ENCODE measurements at places on chromosomes 1 and 21.

- no peak for DNase-seq
Observed at GRCh38 chr1:163291461-163291860, 30.3 kb upstream of the NUF2 start.

DNA sequence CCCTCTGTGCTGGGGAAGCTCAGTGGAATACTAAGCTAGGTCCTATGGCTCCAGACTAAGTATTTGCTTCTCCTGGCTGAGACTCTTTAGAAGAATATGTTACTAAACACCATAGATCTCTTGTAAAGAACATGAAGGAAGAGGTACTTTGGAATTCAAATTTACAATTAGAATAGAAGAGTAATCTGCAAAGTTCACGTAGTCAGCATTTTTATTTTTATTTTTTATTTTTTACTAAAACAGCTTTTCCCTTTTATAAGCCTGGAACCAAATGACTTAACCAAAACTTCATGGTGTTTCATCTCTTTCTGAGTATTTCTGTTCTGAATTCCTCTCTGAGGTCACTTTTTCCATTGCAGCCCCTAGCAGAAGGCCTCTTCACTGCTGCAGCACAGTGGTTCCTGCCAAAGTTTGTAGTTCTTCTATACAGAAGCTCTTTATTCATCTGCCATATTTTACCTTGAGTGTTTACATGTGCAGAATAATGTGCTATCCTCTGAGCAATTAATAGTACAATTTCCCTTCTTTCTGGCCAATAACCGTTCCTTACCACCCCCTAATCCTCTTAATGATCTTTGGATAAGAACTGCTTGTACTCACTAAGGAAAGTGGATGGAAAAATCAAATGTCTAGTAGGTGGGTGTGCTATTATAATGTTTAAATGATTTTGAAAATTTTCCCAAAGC, 27.2 kb downstream of the TSEN15 start:
- DNase-seq, result no peak

GRCh38 chr1:245108246-245108645, 46.5 kb upstream of the KIF26B start:
- DNase-seq, result no peak

DNA sequence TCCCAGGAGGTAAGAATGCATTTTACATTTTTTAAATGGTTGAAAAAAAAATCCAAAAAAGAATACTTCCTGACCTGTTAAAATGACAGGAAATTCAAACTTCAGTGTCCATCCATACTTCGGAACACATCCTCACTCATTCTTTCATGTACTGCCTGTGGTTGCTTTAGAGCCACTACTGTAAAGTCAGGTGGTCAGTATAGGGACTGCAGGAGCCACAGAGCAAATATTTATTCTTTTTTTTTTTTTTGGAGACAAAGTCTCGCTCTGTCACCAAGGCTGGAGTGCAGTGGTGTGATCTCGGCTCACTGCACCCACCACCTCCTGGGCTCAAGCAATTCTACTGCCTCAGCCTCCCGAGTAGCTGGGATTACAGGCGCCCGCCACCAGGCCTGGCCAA, 124.7 kb downstream of the CLIC6 start:
- DNase-seq, result no peak

DNA sequence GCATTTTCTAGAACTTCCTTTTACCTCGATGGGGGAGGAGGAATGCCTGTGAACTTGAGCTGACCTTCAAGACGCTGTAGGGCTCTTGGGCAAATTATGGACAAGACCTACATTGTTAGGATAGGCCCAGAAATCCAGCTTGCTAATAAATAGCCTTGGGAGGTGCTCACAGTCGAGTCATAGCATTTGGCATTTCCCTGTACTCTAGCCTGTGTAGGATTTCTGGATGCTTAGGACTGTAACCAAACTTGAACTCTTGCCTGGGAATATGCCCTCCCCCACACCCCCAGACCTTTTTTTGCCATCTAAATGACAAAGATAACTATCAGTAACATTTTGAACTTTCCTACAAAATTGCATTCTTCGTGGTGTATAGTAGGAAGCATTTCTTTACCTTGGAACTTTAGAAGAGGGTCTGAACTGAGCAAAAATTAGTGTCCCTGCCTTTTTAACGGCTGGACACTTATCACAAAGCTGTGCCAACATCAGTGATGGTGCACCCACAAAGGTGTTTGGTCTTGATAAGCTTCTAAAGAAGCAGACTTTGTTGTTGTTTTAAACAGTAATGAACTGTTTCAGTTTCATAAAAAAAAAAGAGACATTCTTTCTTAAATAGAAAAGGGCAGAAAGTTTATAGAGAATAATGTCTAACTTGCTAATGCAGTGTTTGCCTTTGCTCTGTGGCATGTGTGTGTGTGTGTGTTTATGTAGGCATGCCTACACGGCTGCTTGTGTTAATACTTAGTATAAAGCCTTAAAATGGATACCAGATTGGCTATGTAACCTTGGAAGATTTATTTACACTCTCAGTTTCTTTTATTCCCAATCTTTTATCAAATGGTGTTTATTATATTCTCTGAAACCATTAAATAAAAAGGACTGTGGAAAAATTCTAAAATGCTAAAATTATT, 88.2 kb downstream of the NFIA start:
- DNase-seq, result no peak

DNA sequence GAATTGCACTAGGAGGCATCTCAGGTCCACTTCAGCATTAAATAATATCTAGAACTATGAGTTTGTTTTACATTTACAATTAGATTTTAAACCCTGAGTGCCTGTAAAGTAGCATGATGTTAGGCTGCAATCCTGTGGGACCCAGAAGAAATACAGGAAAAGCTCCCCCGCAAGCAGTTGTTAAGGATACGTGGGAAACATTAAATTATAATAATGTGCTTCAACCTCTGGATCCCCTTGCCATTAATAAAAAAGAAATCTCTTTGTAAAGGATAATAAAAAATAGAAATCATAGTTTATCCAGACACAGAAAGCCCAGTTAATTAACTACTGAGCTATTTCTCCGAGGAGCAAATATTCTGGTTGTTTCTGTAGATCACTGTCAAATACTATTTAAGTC, 106.0 kb downstream of the PCNX2 start:
- DNase-seq, result no peak

DNA sequence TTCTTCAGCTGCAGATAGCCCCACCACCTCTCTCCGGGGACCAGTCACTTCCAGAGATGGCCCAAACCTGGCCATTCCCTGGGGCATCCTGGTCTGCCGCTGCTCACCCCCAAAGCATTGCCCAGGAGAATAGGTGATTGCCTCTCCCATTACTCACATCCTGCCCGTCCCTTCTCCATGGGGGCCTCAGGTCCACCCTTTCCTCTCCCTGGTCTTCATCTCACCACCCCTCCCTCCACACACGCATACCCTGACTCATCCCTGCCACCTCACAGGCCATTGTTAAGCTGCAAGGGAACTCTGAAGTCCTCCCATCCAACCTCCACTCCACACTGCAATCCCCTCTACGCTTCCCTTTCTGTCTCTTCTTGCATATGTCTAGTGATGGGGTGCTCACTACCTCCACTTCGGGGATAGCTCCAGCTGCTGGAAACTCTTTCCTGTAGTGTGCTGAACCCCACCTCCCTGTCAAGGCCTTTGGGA, at the start of gene PLEKHG5:
Gene PLEKHG5, minus strand, starts transcription at position 188 of the 483 bp plus-strand sequence. CDS start 14,096 bp downstream, outside the sequence.
- no peak for DNase-seq

DNA sequence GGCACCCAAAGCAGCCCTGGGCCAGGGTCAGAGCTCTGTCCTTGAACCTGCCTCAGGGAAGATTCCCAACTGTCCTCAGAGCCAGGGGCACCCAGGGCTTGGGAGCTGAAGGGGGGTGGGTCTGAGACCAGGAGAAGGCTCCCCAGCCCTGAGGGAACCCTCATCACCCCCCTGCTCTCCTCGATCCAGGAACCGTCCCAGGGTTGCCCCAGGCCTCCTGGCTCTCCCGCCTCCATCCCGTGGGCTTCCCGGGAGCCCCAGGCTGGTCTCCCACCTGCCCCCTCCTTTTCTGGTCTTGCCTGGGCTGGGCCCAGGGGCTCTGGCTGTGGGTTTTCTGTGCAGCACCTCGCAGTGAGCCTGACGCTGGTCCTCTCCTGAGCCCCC, 6.7 kb upstream of the SAMD11 start:
- DNase-seq, result no peak

DNA sequence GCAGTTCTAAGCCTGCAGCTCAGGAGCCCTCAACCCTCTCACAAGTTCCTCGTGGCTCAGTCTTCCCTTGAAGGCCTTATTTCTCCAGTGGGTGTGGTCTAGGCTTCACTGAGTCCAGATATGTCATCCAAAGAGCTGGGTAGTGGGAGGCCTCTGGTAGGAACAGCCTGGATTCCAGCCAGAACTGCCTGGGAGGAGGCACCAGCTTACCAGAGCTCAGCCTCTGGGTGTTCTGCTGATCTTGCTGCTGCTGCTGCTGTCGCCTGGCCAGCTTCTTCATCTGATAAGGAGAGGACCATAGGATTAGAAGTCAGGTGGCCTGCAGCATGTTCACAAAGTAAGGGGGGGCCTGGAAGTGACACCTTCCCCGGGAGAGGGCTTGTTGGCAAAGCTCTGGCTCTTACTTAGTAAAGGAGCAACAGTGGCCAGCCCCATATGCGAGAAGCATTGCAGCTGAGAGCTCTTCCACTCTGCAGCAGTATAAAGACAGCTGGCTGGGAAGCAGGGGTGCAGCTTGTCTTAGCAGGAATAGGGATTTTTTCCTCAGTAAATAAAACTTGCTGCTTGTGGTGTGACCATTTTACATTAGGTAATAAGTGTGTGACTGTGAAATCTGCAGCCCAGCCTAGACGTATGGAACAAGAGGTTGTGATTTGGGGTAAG, 148.5 kb downstream of the LMX1A start:
- no peak for DNase-seq

GRCh38 chr1:15436881-15437442, 1.3 kb upstream of the CTRC start:
- no peak for DNase-seq

DNA sequence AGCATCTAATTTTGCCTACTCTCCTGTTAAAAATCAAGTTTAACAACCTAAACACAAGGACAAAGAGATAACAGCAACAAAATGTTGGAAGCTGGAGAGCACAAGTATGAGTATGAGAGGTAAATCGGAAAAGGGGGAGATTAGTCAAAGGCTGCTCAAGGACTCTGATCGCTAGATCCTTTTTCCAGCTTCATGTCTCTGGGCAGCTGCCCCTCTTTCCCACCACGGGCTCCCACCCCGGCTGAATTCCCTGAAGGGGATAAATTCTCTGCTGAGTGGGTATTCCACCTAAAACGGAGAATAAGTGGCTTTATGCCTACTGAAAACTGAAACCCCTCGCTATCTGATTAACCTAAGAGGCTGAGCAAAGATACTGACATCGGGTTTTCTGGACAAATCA, 696 bp upstream of the CTBS start:
- no peak for DNase-seq

GRCh38 chr1:198275597-198275996, 118.8 kb downstream of the NEK7 start:
- DNase-seq, result no peak

GRCh38 chr1:227317523-227318015, 723 bp downstream of the CDC42BPA start:
- no peak for DNase-seq

DNA sequence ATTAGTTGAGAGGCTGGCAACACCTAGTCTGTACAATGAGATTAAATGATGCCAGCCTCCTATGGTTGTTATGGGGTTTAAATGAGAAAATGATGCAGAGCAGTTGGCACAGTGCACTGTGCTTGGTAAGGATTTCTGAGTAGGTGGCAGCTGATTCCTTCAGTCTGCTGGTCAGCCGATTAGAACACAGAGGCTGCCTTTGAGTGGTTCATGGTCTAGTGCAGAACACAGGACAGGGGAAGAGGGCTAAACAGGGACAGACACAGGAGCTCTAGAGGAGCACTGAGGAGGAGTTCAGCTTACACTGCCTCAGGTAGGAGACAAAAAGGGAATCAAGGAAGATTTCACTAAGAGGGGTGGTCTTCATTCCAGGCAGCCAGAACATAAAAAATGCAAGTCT, 1.4 kb downstream of the TIE1 start:
- no peak for DNase-seq

DNA sequence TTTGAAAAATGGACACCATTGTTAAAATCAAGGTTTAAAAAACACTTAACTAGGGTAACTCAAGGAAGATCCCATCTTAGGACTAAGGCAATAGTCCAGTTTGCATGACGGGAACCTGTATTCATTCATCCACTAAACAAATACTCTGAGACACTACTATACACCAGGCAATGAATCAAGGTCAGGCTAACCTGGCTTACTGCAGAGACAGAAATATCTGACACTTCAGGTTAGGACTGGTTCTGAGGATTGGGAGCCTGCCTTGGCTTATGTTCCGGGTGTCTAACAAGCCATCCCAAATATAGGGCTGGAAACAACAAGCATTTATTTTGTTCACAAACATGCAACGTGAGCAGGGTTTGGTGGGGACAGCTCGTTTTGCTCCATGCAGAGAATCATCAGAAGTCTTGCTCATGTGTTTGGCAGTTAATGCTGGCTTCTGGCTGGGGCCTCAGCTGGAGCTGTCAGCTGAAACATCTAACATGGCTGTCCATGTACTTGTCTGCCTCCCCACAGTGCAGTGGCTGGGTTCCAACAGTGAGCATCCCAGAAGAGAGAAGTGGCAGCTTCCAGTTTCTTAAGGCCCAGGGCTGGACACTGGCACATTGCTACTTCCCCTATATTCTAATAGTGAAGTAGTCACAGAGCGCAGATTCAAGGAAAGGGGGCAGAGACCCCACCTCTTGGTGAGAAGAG, 37.0 kb upstream of the CAMK1G start:
- DNase-seq, result no peak

DNA sequence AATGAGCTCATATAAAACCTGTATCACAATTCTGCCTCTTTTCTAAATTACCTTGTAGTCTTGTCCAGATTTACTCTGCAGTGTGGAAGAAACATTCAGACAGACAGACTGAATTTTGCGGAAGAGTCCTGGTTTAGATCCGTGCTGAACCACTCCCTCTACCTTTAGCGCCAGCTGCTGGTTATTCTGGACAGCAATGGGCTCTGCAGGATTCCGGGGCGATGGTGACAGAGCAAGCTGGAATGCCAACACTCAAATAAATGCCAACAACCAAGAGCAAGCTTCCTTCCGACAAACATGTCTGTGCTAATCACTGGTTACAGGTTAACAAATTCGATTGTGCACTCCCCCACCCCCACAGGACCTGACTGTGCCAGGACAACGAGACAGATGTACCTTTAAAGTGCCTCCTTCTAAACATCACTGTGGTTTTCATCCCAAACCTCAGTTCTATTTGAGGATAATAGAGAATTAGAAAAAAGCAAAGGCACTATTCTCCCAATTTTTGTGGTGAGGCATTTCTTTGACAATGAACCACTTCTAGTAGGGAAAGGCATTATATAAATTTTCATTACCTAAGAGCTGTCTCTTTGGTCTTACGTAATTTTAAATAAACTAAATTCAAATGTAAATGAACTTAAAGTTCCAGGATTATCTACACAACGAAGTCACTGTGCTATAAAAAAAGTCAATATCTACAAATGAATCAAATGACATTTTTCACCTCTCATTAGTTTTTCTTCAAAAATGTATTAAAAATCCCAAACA, 90.4 kb downstream of the INTS7 start:
- no peak for DNase-seq

GRCh38 chr21:15935530-15935929, 205.7 kb downstream of the USP25 start:
- no peak for DNase-seq
